ENCODE measurements at places on chromosomes 3 and 15.

GRCh38 chr3:25872200-25872877, 82.4 kb downstream of the OXSM start:
- DNase-seq, result no peak

DNA sequence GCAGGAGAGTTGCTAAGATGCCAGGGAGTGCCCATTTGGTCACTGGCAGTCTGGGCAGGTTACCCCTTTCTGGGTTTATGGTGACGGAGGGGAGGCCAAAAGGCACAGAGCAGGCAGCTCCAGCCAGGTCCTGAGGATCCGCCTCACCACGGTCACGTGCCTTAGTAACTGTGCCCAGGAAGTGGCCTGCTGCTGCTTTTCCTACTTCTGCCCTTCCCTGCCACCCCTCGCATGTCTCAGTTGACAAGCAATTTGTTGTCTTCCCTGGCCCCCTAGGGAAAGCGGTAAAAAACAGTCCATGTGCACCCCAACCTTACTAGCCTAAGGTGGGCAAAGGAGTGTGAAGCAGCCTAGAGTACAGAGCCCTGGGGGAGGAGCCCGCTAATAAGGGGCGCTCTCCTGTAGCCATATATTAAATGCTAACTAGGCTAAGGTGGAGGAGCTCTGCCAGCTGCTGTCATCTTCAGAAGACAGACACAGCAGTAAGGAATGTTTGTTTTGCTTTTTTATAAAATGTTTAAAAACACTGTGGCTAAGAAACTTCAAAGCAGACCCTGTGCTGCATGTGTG, 9.1 kb upstream of the LIPH start:
- no peak for DNase-seq

DNA sequence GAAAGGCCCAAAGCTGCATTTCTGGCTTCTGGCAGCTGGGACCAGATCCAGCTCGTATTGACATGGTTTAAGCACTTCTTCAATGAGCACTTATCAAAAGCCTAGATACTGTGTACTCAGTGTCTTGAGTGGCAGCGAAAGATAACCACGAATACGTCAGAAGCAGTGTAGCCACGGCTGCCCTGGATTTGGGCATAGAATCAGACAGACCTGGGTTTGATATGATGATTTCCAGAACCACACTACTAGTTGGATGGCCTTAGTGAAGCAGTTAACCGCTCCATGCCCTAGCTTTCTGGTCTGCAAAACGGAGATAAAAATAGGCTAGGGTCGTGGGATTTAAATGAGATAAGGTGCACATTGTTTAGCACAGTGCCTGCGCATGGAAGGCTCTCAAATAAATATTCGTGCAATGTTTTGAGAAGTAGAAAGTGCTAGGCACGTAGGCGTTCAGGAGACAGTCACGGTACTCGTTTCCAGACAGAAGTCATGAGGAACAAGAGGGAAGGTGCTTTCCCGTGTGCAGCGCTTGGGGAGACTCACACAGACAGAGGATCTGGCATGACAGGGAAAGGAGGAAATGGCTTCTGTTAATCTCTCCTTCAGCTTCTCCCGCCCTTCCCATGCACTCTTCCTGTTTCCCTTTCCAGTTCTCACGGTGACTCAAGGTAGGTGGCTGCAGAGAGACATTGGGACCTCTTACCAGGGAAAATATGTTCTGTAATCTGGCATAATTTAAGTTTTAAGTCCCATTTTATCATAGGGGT, 70.3 kb downstream of the CCNL1 start:
- peak; percentile 98 for DNase-seq

DNA sequence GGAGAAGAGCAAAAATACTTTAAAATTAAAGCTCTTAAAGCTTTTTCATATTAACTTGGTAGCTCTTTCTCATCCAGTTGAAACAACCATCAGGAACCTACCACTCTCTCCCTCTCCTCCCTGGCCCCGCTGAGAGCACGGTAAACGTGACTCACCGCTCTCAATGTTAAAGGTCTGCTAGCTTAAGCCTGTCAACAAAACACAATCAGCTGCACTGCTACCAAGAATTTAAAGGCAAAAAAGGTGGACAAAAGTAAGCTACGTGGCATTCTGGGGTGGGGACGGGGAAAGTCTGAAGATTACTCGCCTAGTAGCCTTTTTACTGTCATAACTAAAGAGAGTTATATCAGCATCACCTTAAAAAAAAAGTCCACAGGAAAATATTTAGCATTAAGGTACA, 8.4 kb upstream of the GP5 start:
- peak; percentile 71 for DNase-seq

DNA sequence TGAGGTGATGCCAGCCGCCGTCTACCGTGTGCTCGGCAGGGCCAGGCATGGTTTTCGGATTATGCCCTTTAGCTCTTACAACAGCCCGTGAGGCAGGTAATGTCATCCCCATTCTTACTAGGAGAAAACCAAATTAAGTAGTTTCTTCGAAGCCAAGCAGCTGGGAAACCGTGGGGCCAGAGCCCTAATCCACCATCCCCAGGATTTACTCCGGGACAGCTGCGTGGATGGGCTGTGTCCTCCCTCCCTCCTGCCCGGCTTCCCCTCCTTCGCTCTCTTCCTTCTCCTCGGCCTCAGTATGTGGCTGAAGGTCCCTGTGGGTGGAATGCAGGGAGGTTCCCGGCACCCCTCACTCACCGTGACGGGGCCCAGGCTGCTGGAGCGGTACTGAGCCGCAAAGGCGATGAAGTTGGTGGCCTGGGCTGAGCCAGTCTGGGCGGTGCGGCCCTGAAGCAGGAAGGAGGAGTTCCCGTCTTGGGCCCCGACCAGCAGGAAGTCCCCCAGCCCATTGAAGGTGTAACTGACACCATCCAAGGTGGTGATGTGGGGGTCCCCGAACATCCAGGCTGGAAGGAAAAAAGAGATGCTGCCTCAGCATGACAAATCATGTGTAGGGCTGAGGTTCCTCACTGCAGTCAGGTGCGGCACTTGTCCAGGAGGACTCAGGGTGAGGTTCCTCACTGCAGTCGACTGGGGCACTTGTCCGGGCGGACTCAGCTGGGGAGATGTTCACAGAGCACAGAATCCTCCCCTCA, 42.5 kb downstream of the MUC20 start:
- no peak for DNase-seq

GRCh38 chr3:63128380-63128779, 149.7 kb upstream of the SYNPR start:
- no peak for DNase-seq

DNA sequence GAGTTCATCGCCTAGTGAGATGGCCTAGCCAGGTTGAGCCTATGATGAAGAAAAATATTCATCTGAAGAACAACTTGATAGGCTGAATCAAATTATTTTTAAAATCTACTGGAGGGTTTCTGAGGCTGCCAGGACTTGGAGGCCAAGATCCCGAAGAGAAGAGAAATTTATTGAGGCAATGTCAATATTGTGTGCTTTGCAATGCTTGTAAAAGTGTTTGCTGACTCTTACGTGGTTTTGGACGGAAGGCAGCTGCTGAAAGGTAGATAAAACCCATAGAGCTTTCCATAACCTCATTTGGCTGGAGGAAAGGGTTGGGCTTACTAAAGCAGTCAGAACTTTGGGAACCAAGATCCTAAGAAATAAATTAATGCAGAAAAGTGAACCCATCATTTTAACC, 361.0 kb upstream of the IL12A start:
- DNase-seq, result no peak

DNA sequence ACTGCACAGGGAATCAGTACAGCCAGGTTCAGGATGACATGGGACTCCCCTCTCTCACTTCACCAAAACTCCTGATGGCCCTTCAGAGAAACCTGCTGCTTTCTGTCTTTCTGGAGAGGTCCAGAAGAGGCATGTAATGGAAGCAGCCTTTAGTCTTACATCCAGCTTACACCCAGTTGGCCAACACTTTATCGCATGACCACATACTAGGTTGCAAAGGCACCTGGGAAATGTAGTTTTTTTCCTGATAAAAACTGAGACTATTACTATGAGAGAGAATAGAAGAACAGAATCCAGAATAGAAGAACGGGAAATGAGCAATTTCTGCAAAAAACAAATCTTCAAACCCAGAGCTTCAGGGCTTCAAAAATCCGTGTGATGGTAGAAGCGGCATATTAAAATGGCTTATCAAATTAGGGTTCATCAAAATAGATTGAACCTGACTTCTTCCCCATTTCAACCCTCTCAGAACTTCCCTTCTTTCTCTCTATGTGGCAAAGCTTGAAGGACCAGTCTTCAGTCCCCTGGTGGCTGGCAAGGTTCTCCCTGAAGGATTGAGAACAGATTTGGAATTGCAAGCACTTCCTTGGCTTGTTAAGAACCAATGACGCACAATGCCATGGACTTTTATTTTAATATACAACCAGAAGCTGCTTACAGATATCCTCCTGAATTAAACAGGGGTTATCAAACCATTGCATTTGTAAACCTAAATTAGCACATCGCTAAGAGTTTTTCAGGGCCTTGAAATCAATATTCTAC, 34.4 kb downstream of the CORO2B start:
- peak; percentile 56 for DNase-seq

DNA sequence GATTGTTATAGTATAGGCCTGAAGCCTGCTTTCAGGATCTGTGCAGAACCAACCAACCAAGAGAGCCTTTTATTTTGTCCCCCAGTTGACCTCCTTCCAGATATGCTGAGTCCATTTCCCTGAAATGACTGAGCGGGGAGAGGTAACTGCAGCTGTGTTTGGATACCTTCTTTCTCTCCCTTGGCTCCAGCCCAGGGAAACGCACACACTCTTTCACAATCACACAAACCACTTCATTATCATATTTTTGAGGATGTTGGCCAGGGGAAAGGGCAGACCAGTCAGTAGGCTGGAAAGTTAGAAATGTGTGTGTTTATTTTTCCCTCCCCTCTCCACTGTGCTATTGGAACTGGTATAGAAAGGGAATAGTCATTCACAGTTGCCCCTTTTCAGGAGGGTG, 417.7 kb upstream of the TBL1XR1 start:
- DNase-seq, result peak; percentile 85

DNA sequence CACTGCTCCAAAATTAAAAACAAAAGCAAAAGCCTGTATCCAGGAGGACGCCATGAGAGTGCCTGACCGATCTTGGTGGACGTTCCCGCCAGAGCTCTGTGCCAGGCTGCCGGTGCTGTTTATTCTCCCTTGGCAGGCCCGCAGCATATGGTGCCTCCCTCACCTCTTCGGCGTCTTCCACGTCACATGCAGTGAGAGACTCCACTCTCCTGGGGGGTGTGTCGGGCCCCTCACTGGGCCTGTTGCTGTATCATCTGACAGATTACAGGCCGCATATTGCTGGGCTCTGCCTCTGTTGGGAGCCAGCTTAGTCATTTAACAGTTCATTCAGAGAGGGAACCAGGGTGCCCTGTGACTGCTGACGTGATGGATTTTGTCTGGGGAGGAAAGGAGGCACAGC, 86.4 kb upstream of the ARRDC4 start:
- DNase-seq, result no peak

DNA sequence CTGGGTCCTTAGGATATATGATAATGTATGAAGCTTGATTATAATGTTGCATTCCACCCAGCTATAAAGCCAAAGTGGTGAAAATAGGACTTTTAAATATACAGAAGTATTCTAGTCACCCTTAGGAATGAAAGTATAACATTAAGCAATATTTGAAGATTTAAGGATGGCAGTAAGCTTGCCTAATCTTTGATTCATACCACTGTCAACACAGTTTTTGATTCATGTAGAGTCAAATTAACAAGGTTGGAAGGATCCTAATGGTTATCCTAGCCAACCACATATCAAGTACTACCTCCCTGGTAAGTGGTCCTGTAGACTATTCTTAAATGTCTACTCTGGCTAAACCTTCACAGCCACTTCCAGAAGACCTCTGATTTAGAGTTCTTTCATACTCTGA, 18.6 kb downstream of the ARIH1 start:
- peak; percentile 63 for DNase-seq

GRCh38 chr15:50675535-50676144, 11.0 kb downstream of the TRPM7 start:
- peak; percentile 38 for DNase-seq

DNA sequence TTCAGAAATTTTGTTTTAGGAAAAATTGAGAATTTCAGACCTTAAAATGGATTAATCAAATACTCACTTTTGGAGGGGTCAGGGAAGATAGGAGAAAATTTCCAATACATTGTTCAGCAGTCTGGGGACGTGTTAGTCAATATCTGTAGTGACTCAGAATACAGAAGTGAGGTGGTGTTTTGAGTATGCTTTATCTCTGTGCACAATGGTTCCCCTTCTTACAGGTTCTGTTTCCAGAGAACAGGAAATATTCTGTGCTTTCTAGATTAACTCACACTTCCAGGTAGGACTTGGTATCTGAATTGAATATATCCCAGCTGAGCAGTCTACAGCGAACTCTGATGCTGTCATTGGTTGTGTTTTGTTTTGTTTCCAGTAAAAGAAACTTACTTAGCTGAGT, 30.7 kb upstream of the CCDC54 start:
- no peak for DNase-seq

- no peak for DNase-seq
Measured at GRCh38 chr15:83155942-83156341, 48.5 kb downstream of the TM6SF1 start.

GRCh38 chr3:183341545-183342288, 86.7 kb downstream of the MCF2L2 start:
- no peak for DNase-seq

DNA sequence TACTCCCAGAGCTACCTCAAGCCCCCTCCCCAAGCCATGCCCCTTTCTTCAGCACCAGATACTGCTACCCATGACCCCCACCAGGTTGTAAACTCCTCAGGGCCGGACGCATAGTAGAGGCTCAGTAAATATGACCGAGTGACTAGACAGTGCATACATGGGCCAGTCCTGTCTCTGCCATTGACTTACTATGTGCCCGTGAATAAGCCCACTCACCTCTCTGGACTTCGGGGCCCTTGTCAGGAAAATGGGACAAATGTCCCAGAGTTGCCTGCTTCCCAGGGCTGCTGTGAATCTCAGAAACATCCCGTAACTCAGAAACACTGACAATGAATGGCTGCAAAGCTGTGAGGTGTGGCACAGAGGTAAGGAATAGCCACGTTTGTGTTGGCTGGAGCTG, 48.2 kb upstream of the FGD5 start:
- no peak for DNase-seq

DNA sequence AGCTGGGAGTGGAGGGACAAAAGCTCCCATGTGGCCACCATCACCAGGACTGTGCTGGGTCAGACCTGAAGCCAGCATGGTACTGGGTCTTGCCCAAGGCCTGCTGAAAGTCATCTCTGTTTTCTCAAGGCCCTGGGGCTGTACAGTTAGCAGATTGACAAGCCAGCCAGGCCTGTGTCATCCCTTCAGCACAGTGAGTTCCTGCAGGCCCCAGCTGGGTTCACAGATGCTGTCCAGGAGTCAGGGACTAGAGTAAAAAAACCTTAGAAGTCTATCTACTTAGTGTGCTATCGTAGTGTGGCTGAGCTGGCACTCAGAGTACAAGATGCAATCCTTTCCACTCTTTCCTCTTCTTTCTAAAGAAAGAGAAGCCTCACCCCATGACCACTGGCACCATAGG, 246.0 kb upstream of the NAALADL2 start:
- DNase-seq, result no peak

DNA sequence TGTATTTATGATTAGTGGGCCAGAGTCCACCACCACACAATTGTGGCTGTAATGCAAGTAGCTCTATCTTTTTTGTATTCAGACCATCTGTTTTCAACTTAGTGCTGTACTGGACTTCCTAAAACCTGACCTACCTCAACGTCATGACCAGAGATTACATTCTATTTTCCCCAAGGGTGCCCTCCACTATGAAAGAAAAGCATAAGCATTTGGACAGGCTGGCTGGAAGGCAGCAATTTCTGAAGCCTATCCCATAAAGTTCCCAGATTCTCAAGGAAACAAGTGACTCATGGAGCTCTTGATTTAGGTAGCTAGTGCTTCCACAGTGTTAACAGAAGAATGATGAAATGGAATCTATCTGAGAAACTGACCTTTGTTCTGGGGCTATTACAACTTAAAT, 75.8 kb downstream of the COL8A1 start:
- DNase-seq, result peak; percentile 76

- DNase-seq, result no peak
Measured at GRCh38 chr3:20038699-20039465, 1.4 kb upstream of the KAT2B start.
